Inflammatory macrophage (primary cell): ENCODE measurements at places on chromosomes 7 and 10.

- DNase-seq = no peak
Measured at GRCh38 chr7:20388084-20388483, 57.4 kb downstream of the ITGB8 start.

DNA sequence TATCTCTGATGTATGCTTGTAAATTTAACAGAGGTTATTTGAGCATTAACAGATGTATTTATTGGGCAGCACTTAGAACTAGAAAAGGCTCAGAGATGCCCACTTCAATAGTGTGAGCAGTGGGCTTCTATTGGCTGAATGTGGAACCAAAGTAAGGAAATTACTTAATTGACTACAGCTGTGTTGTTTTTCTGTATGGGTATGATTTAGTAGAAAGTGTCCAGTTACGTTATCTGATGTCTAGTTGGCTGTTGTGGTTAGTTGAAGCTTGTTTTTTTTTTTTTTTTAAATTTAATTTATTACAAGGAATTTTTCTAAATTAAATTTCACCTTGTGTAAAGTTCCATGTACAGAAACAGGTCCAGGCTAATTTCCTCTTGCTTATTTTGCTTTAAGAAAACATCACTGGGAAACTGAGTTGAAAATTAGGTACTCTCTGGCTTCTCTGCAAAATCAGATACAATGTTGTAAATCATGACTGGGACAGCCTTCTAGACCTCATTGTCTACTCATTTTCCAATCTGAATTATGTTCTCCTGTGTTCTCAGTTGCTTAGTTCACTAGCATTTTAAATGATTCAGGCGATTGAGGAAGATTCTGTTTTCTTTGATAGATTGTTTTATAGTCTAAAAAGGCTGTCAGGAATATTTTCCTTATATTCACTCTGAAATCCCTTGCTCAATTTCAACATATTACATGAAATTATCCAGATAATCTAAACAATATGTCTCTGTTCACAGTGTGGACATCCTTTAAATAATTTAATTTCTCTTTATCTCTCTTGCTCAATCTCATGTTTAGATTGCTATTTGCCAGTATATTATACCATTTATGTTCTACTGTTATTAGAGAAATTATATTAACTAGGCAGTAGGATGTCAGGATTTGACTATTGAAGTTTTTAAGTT lies 53.0 kb downstream of the PHF14 start:
- DNase-seq = no peak

- no peak for DNase-seq
Measured at GRCh38 chr10:31131251-31131650, 99.6 kb upstream of the ZNF438 start.

GRCh38 chr7:159013825-159014289 lies 130.8 kb downstream of the VIPR2 start:
- DNase-seq = no peak

DNA sequence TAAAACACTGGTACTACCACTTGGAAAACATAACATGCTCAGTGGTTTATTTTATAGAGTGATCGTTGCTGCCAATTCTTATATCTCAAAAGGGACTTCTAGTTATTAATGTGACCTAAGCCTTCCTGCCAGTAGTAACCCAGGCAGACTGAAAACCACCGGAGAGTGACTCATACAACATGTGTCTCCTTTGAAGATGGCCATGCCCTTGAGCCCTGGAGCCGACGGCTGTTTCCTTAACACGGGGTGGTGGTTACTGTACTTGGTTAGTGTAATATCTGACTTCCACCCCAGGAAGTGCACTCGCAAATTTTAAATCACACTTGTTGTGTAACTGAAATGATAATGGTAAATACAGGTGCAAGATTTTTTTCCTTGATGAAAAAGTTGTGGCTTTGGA lies 30.5 kb downstream of the JAKMIP3 start:
- peak; percentile 19 for DNase-seq
